ENCODE measurements at places on chromosomes 3 and 15.

DNA sequence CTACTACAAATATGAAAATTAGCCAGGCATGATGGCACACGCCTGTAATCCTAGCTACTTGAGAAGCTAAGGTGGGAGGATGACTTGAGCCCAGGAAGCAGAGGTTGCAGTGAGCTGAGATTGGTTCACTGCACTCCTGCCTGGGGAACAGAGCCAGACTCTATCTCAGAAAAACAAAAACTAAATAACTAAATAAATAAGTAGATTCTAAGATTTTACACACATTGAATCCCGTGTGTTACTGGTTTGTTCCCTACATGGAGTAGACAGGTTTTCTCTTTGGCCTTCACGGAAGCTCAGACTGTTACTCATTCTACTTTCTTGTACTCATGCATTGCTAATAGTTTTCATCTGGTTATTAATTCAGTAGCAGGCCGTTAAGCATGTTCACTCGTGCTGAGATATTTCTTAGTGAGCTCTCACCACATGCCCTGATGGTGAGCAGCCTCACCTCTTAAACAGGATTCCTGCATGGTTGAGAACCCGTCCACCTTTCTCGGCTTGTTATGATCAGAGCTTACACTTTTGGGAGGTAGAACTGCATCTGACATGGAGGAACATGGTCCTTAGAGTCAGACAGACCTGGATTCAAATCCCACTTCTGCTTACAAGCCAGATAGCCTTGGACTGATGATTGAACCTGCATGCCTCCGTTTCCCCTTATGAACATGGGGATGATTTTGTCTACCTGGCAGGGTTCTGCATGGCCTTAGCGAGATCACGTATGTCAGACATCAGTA is 49.1 kb downstream of the CMTM7 start:
- DNase-seq: no peak

DNA sequence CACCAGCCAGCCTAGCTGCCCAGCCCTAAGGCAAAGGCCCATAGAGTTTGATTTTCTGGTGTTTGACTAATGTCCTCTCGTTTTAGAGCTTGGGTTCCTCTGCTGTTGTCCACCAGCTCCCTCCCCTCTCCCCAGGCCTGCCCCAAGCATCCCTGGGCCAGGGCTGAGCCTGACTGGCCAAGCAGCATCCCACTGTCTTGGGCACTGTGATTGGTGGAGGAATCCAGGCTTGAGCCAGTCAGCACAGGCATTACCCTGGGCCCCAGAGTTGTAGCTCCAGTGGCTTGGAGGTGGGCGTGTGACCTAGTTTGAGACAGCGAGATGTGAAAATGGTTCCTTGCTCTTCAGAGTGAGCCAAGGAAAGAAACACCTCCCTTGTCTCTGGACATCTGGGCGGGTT is 155.3 kb upstream of the MEF2A start:
- DNase-seq: no peak

- DNase-seq: no peak
Measured at GRCh38 chr3:33104803-33105202, 7.9 kb upstream of the GLB1 start.

- no peak for DNase-seq
Measured at GRCh38 chr3:106514431-106514830, 645.6 kb upstream of the CBLB start.

DNA sequence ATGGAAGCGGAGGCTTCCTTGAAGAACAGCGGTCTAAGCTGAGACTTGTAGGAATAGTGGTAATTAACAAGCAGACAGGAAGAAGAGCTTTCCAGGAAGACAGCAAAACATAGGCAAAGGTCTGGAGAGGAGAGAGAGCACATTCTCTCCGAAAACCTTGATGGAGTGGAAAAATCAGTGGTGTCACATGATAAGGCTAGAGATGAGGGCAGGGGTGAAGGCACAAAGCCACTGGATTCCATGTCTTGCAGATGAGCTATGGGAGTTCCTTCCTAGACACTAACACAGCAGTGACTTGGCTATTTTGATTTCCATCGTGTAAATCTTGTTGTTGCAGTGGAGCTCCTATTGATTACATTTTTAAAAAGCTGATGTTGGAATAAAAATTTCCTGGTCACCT is 132.0 kb downstream of the MCTP2 start:
- no peak for DNase-seq

DNA sequence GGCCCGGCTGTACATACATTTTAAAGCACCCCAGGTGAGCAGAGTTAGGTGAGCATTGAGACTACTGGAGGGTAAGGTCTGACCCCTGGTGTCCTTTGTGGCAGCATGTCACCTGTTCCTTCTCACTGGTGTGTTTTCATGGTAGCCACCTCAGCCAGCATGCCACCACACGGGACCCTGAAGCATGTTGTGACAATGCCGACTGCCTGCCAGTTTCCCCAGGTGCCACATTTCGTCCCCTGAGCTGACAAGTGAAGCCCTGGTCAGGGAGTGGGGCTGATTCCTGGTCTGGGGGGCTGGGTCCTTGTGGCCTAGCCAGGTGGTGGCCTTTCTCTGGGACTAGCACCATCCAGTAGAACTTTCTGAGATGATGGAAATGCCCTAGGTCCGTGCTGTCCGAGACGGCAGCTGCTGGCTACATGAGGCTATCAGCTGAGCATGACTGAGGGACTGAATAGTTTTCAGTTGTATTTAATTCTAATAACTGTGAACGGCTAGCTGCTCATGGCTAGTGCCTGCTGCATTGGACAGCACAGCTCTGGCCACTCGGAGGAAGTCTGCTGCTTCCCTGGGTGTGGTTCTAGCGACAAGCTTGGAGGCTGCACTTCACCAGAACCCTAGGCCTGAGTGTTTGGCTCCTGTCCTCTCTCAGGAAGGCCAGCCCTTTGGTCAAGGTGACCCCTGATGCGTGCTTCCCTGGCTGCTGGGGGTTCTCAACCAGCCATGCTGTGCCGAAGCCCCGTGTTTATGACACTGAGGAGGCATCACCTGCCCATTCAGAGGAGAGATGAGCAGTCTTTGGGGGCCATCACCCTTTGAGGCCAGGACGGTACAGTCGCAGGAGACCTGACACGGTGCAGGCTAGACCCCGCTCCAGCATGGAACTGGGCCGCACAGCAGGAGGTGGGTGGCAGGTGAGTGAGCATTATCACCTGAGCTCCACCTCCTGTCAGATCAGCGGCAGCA is 3.9 kb downstream of the C3orf22 start:
- no peak for DNase-seq

DNA sequence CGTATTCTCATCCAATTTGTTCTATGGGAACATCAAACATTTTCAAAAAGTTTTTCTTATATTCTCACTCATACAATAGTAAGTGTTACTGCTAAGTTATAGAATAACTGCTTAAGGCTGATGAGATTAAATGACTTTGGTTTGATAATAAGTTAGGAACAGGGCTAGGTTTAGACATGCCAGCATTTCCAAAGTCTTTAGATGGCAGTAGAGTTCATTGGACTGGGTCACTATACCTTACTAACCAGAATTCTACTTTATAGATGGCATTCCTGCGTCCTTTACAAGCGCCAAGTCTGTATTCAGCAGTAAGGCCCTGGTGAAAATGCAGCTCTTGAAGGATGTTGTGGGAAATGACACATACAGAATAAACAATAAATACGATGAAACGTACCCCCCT is 21.7 kb downstream of the PLAAT1 start:
- no peak for DNase-seq

- DNase-seq: no peak
Measured at GRCh38 chr3:45544024-45544716, 50.4 kb upstream of the LIMD1 start.

DNA sequence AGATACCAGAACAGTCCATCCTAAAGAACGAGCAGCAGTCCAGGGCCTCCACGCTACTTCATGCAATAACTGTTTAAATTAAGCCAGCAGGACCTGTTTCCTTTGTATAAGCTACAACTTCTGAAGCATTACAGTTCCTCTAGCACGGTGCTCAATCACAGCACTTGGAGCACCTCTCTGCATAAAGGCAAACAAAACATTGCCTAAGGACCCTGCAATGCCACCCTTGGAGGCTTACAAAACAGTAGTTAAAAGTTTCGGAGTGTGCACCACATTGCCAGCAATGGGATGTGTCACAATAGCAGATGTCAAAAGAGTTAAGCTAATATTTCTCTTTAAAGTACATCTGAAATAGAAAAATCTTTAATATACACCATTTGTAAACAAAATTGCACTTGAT is 2.6 kb upstream of the VPS39 start:
- DNase-seq: no peak

- DNase-seq: no peak
Measured at GRCh38 chr3:196063456-196063855, 18.4 kb downstream of the TFRC start.

DNA sequence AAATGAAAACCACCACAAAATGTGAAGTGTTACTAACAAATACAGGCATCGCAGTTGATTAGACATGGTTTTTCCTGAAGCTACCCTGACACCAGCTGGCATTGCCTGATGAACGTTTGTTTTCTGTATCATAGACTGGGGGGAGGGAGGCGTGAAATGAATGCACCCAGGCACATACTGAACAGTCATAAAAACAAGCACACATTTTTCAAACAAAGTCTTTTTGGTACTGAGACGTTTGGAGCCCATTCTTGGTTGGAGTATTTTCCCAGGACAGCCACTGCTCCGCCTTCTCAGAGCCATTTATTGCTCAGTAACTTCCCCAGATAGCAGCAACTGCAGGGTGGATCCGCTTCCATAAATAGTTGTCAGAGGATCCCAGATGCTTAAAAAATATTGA is 52.4 kb downstream of the KLF13 start:
- DNase-seq: no peak

- DNase-seq: no peak
Measured at GRCh38 chr15:31324186-31324585, 2.4 kb upstream of the KLF13 start.

GRCh38 chr3:173583496-173583895 is 186.0 kb downstream of the NLGN1 start:
- DNase-seq: no peak

- no peak for DNase-seq
Measured at GRCh38 chr15:66359740-66360139, 3.3 kb upstream of the TIPIN start.

DNA sequence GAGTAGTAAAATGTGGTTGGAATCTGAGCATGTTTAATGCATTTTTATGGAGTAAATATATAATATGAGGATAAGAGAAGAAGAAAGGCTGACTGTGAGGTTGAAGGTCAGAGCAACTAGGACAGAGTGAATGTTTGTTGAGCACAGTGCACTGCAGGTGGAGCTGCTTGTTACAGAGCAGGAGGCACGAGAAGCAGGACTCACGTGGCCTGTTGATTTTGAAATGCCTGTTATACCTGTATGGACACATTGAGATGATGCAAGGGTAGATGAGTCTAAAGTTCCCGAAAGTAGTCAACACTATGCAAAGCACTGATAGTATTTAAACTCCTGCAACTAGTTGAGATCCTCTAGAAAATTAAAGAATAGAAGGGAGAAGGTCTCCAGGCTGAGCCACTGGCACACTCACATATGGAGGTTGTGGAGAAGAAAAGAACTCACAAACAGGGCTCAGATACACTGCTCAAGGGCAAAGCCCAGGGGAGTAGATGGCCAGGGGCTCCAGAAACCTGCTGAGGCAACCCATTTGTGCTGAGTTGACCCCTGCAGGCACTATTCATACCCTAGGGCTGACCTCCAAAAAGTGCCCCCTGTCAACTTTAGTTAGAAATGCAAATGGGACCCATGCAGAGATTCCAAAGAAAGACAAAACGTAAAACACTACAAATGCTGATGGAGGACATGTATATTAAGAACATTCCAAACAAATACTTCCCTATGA is 541.5 kb downstream of the GABRG3 start:
- DNase-seq: no peak

DNA sequence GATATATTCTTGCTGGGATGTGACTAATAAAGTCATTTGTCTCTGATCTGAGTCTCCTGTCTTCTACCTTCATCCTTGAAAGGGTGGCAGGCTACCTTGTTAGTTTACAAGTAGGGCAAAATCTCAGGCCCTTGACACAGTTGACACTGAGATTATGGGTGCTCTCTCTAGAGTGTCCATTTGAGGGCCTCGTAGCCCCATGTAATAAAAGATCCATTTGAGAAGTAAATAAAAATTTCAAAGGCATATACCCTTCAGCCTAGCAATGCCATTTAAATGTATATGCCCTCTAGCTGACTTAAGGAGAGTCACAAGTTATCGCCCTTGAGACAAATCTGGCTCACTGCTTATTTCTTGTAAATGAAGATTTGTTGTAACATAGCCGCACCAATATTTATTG is 98.6 kb downstream of the TCF12 start:
- no peak for DNase-seq

DNA sequence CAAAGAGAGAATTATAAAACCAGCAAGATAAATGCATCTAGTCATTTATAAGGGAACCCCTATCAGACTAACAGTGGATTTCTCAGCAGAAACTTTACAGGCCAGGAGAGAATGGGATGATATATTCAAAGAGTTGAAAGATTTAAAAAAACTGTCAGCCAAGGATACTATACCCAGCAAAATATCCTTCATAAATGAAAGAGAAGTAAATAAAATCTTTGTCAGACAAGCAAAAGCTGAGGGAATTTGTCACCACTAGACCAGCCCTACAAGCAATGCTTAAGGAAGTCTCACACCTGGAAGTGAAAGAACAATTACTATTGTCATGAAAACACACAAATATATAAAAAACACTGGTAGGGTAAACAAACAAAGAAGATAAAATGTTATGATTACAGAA is 113.4 kb upstream of the FAM3D start:
- DNase-seq: no peak

DNA sequence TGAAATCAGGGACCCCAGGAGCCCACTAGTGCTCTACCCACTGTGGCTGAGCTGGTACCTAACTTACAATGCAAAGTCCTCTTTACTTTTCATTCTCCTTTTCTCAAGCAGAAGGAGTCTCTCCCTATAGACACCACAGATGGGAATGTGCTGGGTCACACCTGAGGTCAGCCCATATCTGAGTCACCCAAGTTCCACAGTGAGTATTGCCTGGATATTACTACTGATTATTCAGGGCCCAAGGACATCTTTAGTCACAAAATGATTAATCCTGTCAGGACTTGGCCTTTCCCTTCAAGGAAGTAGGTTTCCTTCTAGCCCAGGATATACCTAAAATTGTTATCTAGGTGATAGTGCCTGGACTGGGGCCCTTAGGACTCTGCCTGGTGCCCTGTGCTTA is 1305.2 kb downstream of the SI start:
- DNase-seq: no peak

DNA sequence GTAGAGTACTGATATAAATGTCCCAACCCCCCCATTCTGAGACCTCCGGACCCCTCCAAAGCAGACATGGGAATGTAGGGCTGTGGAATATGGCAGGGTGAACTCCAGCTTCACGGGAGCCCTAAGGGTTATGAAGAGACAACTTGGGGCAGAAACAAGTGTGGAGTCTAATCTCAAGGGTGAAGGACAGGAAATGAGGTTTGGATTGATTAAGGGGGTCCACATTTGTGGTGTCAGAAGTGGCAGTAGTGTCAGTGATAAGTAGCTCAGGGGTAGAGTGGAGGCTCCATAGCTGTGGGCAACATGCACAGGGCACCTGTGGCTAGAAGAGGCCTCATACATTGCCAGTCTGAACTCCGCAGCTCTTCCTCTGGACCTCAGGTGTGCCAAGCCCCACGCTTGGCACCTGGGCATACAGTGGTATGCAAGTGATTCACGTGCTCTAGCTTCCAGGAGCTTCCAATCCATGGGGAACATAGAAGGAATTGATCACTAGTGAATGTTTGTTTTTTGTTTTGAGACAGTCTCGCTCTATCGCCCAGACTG is 4.1 kb upstream of the P4HTM start:
- DNase-seq: no peak

GRCh38 chr3:184815046-184815930 is 3.3 kb downstream of the VPS8 start:
- DNase-seq: peak; percentile 9

Data from CD4-positive, alpha-beta T cell treated with Interleukin-6 at 100 ng/mL for 8 hours (primary cell).